ENCODE measurements at places on chromosomes 1 and 21.

- no peak for DNase-seq
Measured at GRCh38 chr21:39117440-39117970, 65.7 kb downstream of the PSMG1 start.

GRCh38 chr1:208534979-208535378 is 290.8 kb upstream of the PLXNA2 start:
- DNase-seq, result no peak

DNA sequence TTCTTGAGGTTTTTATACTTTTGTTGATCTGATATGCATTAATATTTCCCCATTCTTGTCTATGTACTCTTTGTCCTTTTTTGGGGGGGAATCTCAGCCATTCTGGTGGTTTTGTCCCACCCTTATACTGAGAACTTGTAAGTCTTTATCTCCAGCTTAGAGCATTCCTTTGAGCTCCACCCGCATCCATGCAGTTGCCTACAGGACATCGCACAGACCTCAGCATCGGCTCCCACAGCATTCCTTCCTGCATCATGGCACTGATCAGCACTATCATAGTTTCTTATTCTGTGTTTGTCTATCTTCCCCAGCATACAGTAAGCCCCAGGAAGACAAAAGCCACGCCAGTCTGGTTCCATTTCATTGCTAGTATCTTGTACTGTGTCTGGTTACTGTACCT is 33.0 kb downstream of the HHAT start:
- DNase-seq, result no peak

DNA sequence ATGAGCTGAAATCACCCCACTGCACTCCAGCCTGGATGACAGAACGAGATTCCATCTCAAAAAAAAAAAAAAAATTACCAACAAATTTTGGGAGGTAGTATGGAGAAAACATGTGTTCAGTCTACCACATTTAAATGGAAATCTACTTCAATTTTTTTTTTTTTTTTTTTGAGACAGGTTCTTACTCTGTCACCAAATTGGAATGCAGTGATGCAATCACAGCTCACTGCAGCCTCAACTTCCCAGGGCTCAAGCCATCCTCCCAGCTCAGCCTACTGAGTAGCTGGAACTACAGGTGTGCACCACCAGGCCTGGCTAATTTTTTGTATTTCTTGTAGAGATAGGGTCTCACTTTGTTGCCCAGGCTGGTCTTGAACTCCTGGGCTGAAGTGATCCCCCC is 82.1 kb downstream of the GFI1 start:
- DNase-seq, result no peak

- no peak for DNase-seq
Measured at GRCh38 chr1:107941123-107941522, 23.9 kb downstream of the VAV3 start.

- DNase-seq, result peak; percentile 79
Measured at GRCh38 chr21:37257967-37258877, 8.9 kb downstream of the VPS26C start.
